ENCODE measurements at places on chromosomes 2 and 18.

DNA sequence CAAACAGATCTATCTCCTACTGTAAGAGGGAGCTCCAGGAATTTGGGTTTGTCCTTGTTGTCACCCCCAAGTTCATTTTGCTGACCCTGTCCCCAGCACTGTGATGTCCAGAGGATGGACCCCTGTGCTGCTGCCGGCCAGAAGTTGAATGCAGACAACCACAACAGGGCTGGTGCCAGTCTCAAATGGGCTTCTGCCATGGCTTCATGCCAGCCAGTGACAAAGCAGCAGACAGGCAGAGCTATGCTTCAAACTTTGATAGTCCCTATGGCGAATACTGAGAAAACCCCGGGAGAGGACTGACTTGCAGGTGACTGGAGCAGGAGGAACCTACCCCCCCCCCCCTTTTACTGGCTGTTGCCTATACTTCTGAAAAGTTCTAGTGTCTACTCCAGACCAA lies 3.2 kb downstream of the SMAD7 start:
- H3K27ac ChIP-seq = no peak overlapping the region
- no peaks in the 10 kb centered on the region for H3K27me3 ChIP-seq
- peaks cover 56% of the 10 kb centered on the region for H3K4me1 ChIP-seq
- peaks cover 70% of the 10 kb centered on the region for H3K36me3 ChIP-seq
- peak overlapping the region; percentile 95 for H3K4me3 ChIP-seq

GRCh38 chr2:23681356-23682140 lies 245.4 kb downstream of the ATAD2B start:
- no peak overlapping the region for H3K27ac ChIP-seq
- no peak overlapping the region for H3K4me3 ChIP-seq
- no peaks in the 10 kb centered on the region for H3K36me3 ChIP-seq
- DNase-seq = no peak
- no peaks in the 10 kb centered on the region for H3K27me3 ChIP-seq
- no peaks in the 10 kb centered on the region for H3K4me1 ChIP-seq

DNA sequence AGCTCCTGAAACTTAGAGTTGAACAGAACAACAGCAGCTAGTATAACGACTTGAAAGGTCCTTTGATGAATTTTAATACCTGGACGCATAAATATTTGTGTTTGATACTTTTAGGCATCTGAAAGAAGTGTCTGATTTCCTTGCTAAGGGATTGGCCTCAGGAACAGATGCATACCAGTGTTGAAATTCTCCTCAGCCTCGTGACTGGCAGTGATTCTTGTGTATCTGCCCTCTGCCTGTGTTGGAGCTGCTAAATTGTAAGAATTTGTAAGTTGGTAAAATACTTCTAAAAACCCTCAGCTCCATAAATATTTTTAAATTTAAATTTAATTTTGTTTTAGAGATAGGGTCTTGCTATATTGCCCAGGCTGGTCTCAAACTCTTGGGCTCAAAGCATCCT lies 22.4 kb upstream of the SCYGR1 start:
- H3K36me3 ChIP-seq = no peaks in the 10 kb centered on the region
- no peak overlapping the region for H3K4me3 ChIP-seq
- H3K27me3 ChIP-seq = no peaks in the 10 kb centered on the region
- DNase-seq = no peak

DNA sequence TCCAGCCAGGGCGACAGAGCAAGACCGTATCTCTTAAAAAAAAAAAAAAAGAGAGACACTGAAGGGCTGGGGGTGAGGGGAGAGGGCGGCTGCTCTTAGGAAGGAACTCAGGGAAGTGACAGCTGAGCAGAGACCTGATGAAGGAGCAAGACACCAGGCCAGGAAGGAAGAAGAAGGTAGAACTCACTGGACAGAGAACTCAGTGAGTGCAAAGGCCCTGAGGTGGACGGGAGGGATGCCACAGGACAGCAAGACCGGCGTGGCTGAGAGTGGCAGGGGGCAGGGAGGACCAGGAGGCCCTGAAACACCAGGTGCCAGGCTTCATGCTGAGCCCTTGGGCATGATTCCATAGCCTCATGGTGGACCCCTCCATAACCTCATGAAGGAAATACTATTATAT lies 18.2 kb downstream of the BIN1 start:
- H3K4me1 ChIP-seq = peaks cover 15% of the 10 kb centered on the region
- H3K27ac ChIP-seq = no peak overlapping the region
- no peak for DNase-seq
- no peaks in the 10 kb centered on the region for H3K36me3 ChIP-seq
- H3K27me3 ChIP-seq = peaks cover 3% of the 10 kb centered on the region
- H3K4me3 ChIP-seq = no peak overlapping the region

DNA sequence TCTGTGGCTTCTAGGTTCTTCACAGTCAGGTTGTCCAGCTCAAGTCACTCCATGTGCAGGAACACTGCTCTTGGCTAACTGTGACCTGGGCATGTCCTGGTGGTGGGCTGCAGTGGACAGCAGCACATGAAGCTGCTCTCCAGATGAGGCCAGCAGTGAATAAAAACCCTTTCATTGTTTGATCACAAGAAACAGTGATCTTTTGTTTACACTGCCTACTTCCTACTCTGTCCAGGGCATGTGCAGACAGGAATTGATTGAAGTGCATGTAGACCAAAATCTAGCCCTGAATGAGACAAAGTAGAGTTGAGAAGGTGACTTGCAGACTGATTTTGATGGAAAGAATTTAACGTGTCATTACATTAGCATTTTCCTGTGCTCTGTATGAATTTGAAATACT lies 34.9 kb downstream of the BCL2L11 start:
- H3K36me3 ChIP-seq = peaks cover 96% of the 10 kb centered on the region
- H3K4me3 ChIP-seq = no peak overlapping the region
- H3K4me1 ChIP-seq = peaks cover 29% of the 10 kb centered on the region
- H3K27me3 ChIP-seq = no peaks in the 10 kb centered on the region
- DNase-seq = no peak
